ENCODE measurements at places on chromosomes 11 and 22. TPM values are rescaled to one million over a fixed set of nuclear protein-coding genes. Genes with fewer than 3 reads are reported as not detected.
A peak's percentile ranks its signal among the peaks of the same experiment; 100 is the strongest.

- H3K4me3 ChIP-seq, result no peak overlapping the region
- no peak overlapping the region for H3K27ac ChIP-seq
- peaks cover 45% of the 10 kb centered on the region for H3K36me3 ChIP-seq
- H3K4me1 ChIP-seq, result no peaks in the 10 kb centered on the region
- no peak for DNase-seq
Observed at GRCh38 chr11:7667460-7667859, 5.8 kb downstream of the CYB5R2 start.

DNA sequence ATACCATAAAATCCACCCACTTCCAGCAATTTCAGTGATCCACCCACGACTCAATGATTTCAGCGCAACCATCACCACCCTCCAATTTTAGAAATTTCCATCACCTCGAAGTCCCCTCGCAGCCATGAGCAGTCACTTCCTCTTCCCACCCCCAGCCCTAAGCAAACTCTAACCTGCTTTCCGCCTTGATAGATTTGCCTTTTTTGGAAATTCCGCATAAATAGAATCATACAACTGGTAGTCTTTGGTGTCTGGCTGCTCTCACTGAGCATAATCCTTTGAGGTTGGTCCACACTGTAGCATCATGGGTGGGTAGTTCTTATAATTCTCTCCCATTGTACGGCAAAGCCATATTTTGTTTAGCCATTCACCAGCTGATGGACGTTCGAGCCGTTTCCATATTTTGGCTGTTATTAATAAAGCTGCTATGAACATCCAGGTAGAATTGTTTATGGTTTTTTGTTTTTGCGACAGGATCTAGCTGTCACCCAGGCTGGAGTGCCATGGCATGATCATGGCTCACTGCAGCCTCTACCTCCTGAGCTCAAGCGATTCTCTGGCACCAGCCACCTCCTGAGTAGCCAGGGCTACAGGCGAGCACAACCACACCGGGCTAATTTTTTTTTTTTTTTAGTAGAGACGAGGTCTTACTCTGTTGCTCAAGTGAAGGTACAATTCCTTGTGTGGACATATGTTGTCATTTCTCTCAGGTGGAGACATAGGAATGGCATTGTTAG, 16.0 kb downstream of the PIM3 start:
- H3K4me1 ChIP-seq, result peaks cover 1% of the 10 kb centered on the region
- DNase-seq, result no peak
- no peak overlapping the region for H3K4me3 ChIP-seq
- no peaks in the 10 kb centered on the region for H3K27me3 ChIP-seq

DNA sequence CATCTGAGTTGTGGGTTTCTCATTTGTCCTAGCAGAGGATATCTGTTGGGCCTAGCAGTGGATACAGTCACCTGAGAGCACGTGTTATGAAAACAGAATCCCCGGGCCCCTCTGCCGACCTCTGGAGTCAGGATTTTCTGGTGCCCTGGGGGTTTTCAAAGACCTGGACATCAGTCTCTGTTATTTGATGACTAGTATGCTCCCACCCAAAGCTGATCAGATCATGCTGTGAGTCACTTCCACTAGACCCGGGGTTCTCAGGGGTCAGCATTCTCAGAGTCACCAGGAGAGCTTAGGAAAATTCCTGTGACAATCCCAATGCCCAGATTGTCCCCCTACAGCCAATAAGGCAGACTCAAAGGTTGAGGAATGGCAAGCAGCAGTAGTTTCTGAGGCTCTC, 38.7 kb downstream of the KCNJ1 start:
- H3K36me3 ChIP-seq, result no peaks in the 10 kb centered on the region
- no peak overlapping the region for H3K27ac ChIP-seq
- no peaks in the 10 kb centered on the region for H3K4me1 ChIP-seq
- H3K4me3 ChIP-seq, result no peak overlapping the region
- no peak for DNase-seq
- H3K27me3 ChIP-seq, result no peaks in the 10 kb centered on the region

- H3K36me3 ChIP-seq, result peaks cover 20% of the 10 kb centered on the region
- no peak overlapping the region for H3K4me3 ChIP-seq
- H3K27ac ChIP-seq, result no peak overlapping the region
- DNase-seq, result no peak
Observed at GRCh38 chr11:14267861-14268635, 90.9 kb downstream of the RRAS2 start.

- peaks cover 16% of the 10 kb centered on the region for H3K4me1 ChIP-seq
- peaks cover 66% of the 10 kb centered on the region for H3K36me3 ChIP-seq
- peak overlapping the region; percentile 84 for H3K27ac ChIP-seq
Observed at GRCh38 chr11:65539744-65540289, 14.9 kb downstream of the SCYL1 start.

DNA sequence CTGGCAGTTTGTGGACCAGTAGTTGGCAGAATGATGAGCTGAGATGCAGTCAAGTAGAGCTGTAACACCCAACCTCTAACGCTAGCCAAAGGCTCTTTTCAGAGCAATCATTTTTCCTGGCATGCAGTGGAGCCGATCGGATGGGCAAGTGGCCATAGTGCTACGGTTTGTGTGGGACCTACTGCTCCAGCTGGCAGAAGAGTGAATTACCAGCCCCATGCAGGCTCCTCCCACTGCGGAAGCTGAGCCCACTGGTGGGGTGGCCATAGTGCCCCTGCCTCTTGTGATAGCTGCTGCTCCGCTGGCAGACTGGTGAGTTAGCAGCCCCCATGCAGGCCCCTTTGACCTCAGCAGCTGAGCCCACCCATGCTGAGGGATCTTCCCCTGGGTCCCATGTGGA, 27.0 kb upstream of the SC5D start:
- H3K36me3 ChIP-seq, result no peaks in the 10 kb centered on the region
- no peak overlapping the region for H3K27ac ChIP-seq
- H3K27me3 ChIP-seq, result no peaks in the 10 kb centered on the region

- H3K4me3 ChIP-seq, result no peak overlapping the region
- no peaks in the 10 kb centered on the region for H3K36me3 ChIP-seq
- no peaks in the 10 kb centered on the region for H3K27me3 ChIP-seq
- no peak for DNase-seq
- H3K4me1 ChIP-seq, result no peaks in the 10 kb centered on the region
- H3K27ac ChIP-seq, result no peak overlapping the region
Observed at GRCh38 chr22:32603651-32604540, 129.3 kb downstream of the FBXO7 start.

Gene ANO5
- 52.1 TPM for total RNA-seq

- H3K36me3 ChIP-seq, result no peaks in the 10 kb centered on the region
- H3K27me3 ChIP-seq, result no peaks in the 10 kb centered on the region
- peak overlapping the region; percentile 67 for H3K27ac ChIP-seq
Observed at GRCh38 chr11:72378704-72379383, 55.5 kb downstream of the CLPB start.

DNA sequence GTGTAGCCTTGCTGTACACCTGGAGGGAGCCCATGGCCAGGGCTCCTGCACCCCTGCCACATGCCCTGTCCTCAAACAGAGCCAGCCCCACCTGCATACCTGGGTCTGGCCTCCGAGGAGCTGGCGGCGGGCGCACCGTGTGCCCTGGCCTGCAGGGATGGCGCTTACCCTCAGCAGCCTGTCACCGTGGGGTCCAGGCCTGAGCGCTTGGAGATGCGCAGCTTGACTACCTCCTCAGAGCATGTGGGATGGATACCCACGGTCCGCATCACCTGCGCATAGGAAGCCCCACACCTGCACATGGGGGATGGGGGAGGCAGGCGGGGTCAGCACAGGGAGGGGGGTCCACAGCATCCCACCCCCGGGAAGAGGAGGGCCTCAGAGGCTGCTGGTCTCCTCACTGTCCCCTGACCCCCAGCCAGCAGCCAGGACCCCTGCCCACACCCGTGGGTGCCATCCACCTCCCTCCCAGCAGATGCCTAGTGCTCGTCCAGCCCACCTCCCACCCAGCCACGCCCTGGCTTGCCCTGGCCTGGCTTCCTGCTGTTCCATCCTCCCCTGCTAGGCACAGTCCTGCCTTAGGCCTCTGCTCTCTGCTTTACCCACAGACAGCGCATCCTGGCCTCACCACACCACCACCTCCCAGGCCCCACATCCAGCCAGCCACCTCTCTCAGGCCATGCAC, 22.4 kb upstream of the GNB1L start:
- no peaks in the 10 kb centered on the region for H3K27me3 ChIP-seq
- no peak for DNase-seq
- H3K36me3 ChIP-seq, result no peaks in the 10 kb centered on the region
- no peak overlapping the region for H3K27ac ChIP-seq
- H3K4me3 ChIP-seq, result no peak overlapping the region

Gene TP53AIP1
- total RNA-seq, result not detected

DNA sequence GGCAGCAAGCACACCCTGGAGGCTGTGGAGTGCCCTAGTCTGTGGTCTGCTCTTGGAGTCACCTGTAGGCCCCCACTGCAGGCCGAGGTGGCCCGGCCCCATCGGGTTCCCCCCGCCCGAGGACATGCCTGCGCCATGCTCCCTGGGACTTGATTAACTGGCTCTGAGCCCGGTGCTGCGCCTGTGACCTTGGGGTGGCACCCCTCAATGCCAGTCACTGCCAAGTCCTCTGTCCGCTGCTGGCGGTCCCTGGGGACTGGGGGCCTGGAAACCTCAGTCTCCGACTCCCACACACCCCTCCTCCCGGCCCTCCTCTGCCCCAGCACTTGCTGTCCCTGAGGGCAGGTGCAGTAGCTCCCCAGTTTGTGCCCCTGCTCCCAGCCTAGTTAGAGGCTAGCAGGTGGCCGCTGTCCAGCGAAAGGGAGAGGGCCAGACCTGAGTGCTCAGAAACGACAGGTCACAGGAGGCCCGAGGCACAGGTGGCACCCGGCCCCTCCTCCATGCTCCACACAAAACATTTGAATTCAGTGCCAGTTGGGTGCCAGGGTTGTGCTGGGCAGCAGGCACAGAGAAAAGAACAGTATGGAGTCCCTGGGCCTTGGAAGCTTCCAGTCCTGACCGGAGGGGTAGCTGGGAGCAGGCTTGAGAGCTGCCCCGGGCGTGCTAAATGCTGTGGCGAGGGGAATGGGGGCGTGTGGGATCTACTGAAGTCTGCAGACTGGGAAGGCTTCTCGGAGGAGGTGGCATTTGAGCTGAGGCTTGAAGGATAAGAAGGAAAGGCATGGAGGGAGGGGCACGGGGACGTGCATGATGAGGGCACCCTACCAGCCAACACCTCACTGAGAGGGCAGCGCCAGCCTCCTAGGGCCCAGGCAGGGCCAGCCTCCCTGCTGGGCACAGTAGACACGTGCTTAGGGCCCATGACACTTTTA, 16.4 kb upstream of the FLRT1 start:
- no peaks in the 10 kb centered on the region for H3K36me3 ChIP-seq
- H3K27me3 ChIP-seq, result no peaks in the 10 kb centered on the region
- no peak for DNase-seq
- no peak overlapping the region for H3K27ac ChIP-seq
- H3K4me1 ChIP-seq, result peaks cover 11% of the 10 kb centered on the region
- H3K4me3 ChIP-seq, result no peak overlapping the region

GRCh38 chr22:19775496-19776325, 15.1 kb downstream of the TBX1 start:
- no peaks in the 10 kb centered on the region for H3K36me3 ChIP-seq
- H3K4me3 ChIP-seq, result no peak overlapping the region
- no peak overlapping the region for H3K27ac ChIP-seq
- no peak for DNase-seq
- peaks cover 1% of the 10 kb centered on the region for H3K27me3 ChIP-seq

- peaks cover 1% of the 10 kb centered on the region for H3K27me3 ChIP-seq
- no peak for DNase-seq
- no peaks in the 10 kb centered on the region for H3K4me1 ChIP-seq
- no peak overlapping the region for H3K27ac ChIP-seq
- no peaks in the 10 kb centered on the region for H3K36me3 ChIP-seq
Observed at GRCh38 chr11:75133976-75134375, 16.9 kb upstream of the SLCO2B1 start.

GRCh38 chr11:134802598-134802997, 390.6 kb upstream of the B3GAT1 start:
- peaks cover 2% of the 10 kb centered on the region for H3K27me3 ChIP-seq
- DNase-seq, result no peak
- H3K36me3 ChIP-seq, result no peaks in the 10 kb centered on the region

Gene SCGB2A2
- total RNA-seq, result not detected

Gene HORMAD2
- not detected for total RNA-seq

GRCh38 chr22:44496844-44497217, 1.2 kb downstream of the RTL6 start:
- H3K36me3 ChIP-seq, result no peaks in the 10 kb centered on the region
- H3K27ac ChIP-seq, result peak overlapping the region; percentile 79
- DNase-seq, result no peak
- H3K4me1 ChIP-seq, result peaks cover 15% of the 10 kb centered on the region
- peak overlapping the region; percentile 89 for H3K4me3 ChIP-seq

GRCh38 chr11:12166299-12167060, 56.1 kb downstream of the MICAL2 start:
- no peak overlapping the region for H3K27ac ChIP-seq
- no peaks in the 10 kb centered on the region for H3K27me3 ChIP-seq
- H3K4me1 ChIP-seq, result peaks cover 12% of the 10 kb centered on the region
- no peak for DNase-seq

DNA sequence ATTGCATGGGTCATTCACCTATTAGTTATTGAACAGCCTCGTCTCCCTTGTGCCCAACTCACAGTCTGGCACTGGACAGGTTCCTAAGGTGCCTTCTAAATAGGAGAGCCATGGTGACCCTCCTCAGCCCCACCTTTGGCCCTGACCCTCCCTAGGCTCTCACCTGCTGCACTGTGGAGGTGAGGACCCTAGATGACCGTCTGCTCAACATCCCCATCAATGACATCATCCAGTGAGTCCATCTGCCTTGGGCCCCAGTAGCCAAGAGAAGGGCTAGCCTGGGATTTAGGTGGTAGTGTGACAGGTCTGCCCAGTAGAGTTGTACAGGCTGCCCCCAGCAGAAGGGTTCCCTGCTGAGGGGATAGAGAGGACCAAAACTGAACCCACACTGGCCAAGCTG, 13.6 kb downstream of the UCP2 start:
- no peak overlapping the region for H3K27ac ChIP-seq
- no peaks in the 10 kb centered on the region for H3K36me3 ChIP-seq
- no peak for DNase-seq

Gene OR8U1
- total RNA-seq, result not detected

DNA sequence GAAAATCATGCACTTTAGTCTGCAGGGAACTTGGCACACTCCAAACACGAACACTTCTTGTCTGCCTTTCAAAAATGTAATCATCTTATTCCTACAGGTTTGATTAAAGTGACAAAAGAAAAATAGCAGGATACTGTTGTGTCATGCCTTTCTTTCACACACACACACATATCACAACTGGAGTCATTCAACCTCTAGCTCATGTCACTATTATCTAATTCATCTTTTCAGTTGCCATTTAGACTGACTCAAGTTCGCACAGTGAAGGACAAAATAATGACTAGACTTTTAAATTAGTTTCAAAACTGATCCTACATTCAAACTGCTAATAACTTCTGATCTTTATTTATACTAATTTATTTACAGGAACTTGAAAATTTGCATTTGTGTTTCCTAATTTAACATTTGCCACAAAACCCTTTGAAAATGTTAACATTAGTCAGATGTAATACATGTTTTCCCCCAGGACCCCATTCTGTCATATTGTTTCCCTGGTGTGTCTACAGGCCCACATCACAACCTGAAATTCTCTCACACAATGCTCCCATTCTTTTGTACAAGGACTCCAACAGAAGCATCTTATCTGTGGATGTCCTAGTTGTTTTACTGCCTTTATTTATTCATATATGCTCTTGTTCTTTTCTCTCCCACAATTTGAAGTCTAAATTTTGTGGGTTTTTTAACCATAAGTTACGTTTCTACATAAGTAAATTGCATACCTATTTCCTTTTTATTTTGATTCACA, 171.1 kb downstream of the GRIA4 start:
- no peaks in the 10 kb centered on the region for H3K4me1 ChIP-seq
- no peaks in the 10 kb centered on the region for H3K36me3 ChIP-seq
- no peak overlapping the region for H3K4me3 ChIP-seq
- DNase-seq, result no peak
- no peaks in the 10 kb centered on the region for H3K27me3 ChIP-seq
